ENCODE measurements at places on chromosomes 4 and X. TPM values are rescaled to one million over a fixed set of nuclear protein-coding genes. Genes with fewer than 3 reads are reported as not detected.

GRCh38 chr4:109803924-109804571 is 2.2 kb upstream of the CFI start:
- H3K27ac ChIP-seq = no peak overlapping the region
- no peak overlapping the region for H3K4me3 ChIP-seq
- H3K36me3 ChIP-seq = no peaks in the 10 kb centered on the region
- H3K4me1 ChIP-seq = peaks cover 5% of the 10 kb centered on the region
- H3K27me3 ChIP-seq = no peaks in the 10 kb centered on the region

DNA sequence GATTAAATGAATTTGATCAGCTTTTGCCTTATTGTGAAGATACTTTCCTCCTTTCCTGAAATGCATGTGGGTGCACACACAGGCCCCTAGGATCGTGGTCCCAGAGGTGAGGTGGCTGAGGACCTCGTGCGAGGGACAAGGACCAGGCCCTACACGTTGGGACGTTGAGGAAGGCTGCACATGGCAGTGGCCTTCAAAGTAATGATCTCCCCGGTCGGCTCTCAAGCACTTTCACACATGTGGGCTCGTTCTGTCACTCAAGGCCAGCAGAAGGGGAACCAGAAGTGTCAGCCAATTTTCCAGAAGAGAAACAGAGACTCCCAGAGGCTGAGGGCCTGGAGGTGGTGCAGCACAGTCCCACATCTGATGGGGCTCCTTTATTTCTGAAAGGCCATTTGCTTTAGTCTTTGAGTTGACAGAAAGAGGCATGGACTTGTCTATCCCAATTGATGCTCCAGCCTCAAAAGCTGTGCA is 196.8 kb downstream of the AFAP1 start:
- H3K36me3 ChIP-seq = no peaks in the 10 kb centered on the region
- H3K27me3 ChIP-seq = no peaks in the 10 kb centered on the region
- no peak for DNase-seq
- H3K4me3 ChIP-seq = no peak overlapping the region

DNA sequence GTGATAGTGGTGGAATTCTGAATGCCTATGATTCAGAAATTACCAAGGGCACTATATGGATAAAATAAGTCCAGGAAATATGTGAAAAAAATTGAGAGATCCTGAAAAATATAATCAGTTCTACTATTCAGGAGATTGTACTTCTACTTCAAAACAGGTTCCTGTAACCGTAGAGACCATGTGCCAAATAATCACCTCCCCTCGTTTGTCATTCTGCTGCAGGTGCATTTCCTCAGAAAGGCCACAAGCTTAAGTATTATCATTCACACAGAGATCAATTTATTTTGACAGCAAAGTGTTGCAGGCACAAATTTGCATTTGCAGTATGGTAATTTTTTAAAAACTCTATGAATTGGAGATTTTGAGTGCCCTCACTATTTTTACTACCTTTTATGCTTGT is 1000.0 kb downstream of the CCSER1 start:
- no peaks in the 10 kb centered on the region for H3K36me3 ChIP-seq
- DNase-seq = no peak
- no peak overlapping the region for H3K4me3 ChIP-seq
- no peak overlapping the region for H3K27ac ChIP-seq
- H3K4me1 ChIP-seq = no peaks in the 10 kb centered on the region
- no peaks in the 10 kb centered on the region for H3K27me3 ChIP-seq

DNA sequence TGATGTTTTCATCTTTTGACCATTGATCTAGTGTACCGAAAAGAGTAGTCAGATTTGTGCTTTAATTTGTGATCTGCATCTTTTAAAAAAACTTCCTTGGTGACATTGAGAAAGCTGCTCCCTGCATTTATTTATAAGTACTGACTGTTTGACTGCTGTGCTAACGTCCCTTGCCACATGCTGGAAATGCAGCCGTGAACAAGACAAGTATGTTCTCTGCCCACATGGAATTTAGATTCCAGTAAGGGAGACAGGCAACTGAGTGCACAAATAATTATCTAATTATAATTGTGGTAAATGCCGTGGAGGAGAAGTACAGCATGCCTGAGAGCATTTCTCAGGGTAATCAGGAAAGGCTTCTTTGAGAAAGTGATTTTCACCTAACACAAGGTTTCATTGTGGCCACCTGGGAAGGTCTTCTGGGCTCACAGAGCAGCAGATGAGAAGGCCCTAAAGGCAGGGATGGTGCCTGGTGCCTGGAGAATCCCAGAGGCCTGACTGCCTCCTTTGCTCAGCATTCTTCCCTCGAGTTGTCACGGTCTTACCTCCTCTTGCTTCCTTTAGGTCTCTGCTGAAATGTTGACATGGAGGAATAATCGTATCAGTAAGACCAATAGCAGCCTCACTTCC is 55.8 kb downstream of the PTTG2 start:
- DNase-seq = peak; percentile 28
- no peak overlapping the region for H3K27ac ChIP-seq
- peaks cover 3% of the 10 kb centered on the region for H3K36me3 ChIP-seq
- no peak overlapping the region for H3K4me3 ChIP-seq
- H3K27me3 ChIP-seq = no peaks in the 10 kb centered on the region

DNA sequence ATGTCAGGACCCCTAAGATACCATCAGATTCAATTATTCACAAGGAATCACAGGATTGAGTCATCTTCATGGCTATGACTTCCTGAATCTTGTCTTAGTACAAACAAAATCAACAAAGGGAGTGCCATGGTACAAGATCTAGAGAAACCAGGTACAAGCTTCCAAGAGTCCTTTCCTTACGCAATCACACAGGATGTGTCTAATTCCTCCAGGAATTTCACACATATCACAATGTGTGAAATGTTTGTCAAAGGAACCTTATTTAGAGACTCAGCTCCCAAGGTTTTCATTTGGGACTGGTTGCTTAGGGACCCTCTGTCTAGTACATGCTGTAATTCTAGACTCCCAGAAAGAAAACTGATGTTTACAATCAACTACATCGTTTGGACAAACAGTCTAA is 83.0 kb downstream of the MAB21L2 start:
- H3K4me3 ChIP-seq = no peak overlapping the region
- no peaks in the 10 kb centered on the region for H3K36me3 ChIP-seq
- peak; percentile 5 for DNase-seq
- no peaks in the 10 kb centered on the region for H3K4me1 ChIP-seq
- H3K27me3 ChIP-seq = no peaks in the 10 kb centered on the region

The RAB41 gene
- total RNA-seq = not detected

The TNMD gene
- not detected for total RNA-seq

Measured in astrocyte (in vitro differentiated cells and primary cell).